Right atrium auricular region (tissue), 2 donors: ENCODE measurements at places on chromosomes 3 and 15. TPM values are rescaled to one million over a fixed set of nuclear protein-coding genes. Genes with fewer than 3 reads are reported as not detected.
A peak's percentile ranks its signal among the peaks of the same experiment; 100 is the strongest.

DNA sequence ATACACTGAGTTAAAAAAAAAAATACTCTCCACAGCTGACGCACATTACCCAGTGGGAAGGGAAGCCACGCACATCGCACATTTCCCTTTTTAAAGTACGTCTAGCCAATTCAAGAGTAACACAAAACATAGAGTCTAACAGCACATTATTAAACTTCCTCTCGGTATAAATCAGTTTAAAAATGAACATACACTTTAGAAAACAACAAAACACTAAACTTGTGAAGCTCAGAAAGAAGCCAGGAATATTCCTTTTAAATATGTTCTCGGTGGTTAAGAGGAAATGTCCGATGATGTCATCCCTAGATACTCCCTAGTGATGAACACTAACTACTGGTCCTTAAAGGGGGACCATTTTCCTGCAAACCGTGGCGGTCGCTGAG is 721 bp downstream of the MYEF2 start:
- no peak for DNase-seq

- no peak for DNase-seq
Observed at GRCh38 chr3:52272831-52273230, 5.6 kb downstream of the WDR82 start.

- no peak for DNase-seq
Observed at GRCh38 chr3:152301745-152302181, 33.0 kb downstream of the MBNL1 start.

GRCh38 chr15:31482122-31482922 is 155.7 kb downstream of the KLF13 start:
- no peak for DNase-seq

DNA sequence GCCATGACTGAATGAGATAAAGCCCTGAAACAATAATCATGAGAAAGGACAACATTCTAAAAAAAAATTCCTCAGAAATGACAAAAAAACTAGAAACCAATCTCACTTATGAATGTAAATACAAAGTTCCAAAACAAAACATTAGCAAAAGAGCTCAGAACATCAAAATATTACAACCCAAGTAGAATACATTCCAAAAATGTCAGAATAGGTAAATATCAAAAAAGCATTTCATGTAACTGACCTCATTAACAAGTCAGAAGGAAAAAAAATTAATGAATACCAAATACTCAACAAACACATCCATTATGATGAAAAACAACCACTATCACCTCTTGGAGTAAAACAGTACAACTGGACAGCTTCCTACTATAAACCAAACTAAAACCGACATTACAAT is 93.1 kb downstream of the DLG1 start:
- no peak for DNase-seq

GRCh38 chr3:37198996-37199395 is 24.6 kb upstream of the LRRFIP2 start:
- DNase-seq: no peak

GRCh38 chr3:126341755-126342150 is 15.5 kb downstream of the KLF15 start:
- peak; percentile 42 for DNase-seq

DNA sequence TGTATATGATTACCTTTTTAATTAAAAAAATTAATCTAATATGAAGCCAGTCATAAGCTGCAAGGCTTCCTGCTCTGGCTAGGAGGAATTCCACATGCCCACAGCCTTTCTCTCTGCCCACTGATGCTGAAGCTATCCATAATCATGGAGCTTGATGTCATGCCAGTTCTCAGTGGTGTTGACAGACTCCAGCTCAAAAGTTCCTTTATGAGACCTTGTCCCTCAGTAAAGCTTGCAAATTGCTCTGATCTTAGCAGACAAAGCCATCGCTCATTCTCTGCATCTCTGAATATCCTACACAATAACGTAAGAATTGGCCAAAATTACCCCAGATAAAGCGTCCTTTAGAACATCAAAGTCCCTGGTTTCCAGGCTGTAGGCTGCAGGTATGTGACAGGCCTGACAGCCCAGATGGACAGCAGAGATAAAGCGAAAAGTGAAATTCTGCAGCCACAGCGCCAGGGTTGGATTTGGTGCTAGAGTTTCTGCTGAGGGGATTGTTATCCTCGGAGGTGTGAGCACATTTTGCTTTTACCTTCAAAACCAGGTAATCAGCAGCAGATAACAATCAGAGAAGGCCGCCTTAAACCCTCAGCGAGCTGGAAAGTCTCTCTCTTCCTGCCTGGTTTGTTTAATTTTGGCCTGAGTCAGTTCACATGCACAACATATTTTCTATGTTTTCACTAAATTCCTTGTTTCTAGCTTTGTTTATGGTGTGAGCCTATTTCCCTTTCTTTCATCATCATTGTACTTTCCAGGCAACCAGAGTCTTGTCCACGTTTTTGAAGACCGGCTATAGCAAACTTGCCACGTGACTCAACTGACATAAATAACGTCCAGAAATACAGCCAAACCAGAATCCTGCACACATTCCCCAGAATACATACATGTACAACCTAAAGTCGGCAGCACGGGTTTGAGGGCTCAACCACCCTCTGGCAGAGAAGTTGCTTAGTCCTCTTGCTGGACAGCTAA is 36.6 kb upstream of the ALDH1A3 start:
- no peak for DNase-seq

GRCh38 chr15:88032787-88033186 is 223.8 kb downstream of the NTRK3 start:
- no peak for DNase-seq

DNA sequence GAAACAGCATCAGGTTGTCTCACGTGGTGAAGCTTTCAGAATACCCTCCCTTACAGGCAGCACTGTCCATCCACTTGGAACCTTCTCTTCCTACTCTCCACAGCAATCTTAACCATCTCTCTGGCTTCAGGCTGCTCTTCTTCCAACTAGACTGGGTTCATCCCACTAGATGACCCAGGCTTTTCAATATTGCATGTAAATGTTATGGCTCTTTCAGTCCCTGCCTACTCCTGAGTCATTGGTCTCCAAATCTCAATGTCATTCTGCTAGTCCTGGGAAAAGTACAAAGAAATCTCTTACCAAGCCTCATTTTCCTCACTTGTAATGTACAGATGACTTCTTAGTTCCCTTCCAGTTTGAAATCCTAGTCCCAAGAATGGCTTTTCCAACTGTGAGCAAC is 109.7 kb upstream of the CTNNB1 start:
- no peak for DNase-seq

DNA sequence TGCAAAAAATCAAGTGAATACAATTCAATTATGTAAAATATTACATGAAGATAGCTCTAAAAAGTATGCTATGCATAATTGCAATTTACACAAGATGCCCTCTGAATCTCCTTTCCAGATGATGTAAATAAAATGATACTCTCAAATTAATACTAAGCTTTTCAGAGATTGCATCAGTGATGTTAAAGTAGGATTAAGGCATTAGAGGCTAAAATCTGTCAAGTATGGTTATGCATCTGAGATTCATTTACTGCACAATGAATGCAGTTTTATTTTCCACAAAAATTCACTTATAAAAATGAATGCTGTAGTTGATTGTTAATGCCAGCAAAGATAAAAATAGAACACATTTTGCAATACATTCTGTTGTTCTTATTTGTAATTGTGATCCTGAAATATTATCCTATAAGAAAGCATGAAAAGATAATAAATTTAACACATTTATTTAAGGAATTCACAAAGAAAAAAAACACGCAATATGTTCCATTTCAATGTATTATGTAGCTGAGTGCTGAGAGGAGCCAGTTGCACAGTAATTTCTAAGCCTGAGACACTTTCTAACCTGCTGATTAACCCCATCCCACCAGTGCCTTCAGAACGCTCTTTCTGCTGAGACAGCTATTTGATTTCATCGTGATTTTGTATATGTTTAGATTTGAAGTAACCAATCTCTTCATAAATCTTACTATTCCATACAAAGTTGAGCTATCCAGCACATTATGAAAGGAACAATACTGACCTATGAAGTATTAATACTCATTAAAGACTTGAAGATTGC is 224.4 kb downstream of the CADM2 start:
- DNase-seq: no peak

- no peak for DNase-seq
Observed at GRCh38 chr3:63387568-63387967, 109.5 kb downstream of the SYNPR start.

GRCh38 chr3:115713284-115713683 is 90.0 kb downstream of the GAP43 start:
- no peak for DNase-seq

DNA sequence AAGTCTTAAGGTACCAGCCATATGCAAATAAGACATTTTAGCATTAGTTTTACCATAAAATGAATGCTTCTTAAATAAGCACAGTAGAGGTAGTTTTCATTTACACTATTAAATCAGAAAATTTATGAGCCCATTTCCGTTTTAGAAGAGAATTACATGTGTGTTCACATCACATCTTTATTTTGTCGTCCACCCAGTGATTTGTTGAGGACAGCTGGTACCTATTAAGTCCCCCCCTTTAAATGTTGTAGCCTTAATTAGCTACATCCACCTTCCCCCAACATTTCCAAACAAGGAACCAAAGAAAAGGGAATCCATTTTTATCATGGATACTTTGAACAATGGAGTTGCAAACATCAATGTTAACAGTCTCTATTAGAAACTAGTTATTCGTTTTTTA is 6.8 kb downstream of the IL17RD start:
- no peak for DNase-seq

DNA sequence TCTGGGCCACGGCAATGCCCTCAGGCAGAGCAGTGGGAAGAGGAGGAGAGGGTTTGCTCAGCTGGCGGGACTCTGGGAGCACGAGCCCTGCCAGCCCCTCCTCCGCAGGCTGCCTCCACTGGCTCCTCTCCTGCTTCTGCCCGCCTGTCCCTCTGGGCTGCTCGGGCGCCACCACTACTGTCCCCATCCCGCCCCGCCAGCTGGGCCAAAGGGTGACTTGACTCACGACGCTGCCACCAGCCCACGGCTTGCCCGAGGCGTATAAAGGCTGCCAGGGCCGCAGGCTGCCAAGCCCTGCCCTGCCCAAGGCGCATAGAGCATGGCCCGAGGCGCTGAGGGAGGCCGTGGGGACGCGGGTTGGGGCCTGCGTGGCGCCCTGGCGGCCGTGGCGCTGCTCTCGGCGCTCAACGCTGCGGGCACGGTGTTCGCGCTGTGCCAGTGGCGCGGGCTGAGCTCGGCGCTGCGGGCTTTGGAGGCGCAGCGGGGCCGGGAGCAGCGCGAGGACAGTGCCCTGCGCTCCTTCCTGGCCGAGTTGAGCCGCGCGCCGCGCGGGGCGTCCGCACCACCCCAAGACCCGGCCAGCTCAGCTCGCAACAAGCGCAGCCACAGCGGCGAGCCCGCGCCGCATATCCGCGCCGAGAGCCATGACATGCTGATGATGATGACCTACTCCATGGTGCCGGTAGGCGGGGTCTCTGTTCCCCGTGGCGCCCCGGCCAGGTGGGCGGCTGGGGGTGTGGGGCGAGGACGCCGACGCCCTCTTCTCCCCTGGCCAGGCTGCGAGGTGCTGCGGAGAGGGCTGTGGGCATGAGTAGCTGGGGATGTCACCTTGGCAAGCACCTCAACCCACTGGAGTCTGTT is at the start of gene GLDN:
GLDN (plus strand) TSS at position 290 of the 861 bp plus-strand sequence; CDS start at position 320, 30 bp downstream.
- DNase-seq: no peak

DNA sequence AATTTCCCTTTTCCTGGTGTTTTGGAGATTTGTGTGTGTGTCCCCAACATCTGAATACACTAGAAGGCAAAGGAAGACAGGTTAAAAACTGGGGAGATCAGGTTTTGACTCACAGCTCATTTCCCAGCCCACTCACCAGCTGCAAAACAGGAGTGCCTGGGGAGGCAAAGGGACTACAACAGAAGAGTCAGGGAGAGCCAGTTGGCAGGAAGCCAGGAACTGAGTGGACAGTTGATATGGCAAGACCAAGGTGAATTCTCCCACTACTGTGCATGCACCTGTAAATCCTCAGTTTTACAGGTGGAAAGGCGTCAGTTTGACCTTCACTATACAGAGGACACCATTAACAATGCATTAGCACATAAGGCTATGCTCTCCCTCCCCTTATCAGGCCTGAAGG is 901.5 kb upstream of the SEMA6D start:
- no peak for DNase-seq

- DNase-seq: peak; percentile 54
Observed at GRCh38 chr15:25177955-25178801, 223.4 kb downstream of the SNRPN start.

DNA sequence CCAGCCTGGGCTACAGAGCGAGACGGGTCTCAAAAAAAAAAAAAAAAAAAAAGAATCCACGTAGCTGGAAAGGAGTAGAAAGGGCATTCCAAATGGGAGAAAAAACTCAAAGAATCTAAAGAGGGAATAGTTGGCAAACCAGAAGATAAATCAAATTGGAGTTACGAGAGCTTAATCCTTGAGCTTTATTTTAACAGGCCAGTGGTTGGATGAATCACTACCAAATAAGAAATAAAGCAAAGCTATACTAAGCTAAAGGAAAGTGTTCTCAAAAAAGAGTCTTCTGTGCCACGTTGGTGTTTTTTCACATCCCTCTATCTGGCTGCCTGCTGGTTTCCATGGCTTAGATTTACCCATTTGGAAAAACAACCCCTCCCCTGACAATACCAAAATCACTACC is 14.0 kb downstream of the VGLL4 start:
- no peak for DNase-seq

DNA sequence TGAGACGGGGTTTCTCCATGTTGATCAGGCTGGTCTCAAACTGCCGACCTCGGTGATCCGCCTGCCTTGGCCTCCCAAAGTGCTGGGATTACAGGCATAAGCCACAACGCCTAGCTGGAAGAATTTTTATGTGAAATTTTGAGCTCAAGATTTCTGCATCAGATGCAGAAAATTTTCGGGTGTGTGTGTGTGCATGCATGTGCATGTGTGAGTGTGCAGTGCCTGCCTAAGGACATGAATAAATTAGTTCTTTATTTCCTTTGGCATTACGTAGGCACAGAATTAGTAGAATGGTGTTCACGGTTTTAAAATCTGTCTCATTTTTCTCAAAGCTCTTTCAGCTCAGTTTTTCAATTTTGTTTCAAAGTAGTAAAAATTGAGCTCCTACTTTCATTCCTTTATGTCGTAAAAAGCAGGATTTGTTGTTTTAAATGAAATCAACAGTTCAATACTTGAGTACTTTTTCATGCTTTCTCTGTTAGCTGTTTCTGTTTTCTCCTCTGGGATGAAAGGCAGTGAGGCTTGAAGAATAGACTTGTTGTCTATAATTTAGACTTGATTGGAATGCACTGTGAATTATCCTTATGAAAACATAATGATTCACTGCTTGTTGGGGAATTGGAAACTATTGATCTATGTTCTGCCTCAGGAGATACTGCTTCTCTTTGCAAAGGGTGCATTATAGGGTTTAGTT is 23.3 kb upstream of the RAB11A start:
- DNase-seq: no peak

CLRN1 gene
- not detected for total RNA-seq

PP2D1 gene
- total RNA-seq: not detected

CCR2 gene
- total RNA-seq: 0.33 TPM

SRPRB gene
- 24.8 TPM for total RNA-seq

DUOXA2 gene
- not detected for total RNA-seq

WDR93 gene
- total RNA-seq: 0.20 TPM

OIP5 gene
- 0.35 TPM for total RNA-seq

AP4E1 gene
- total RNA-seq: 11.7 TPM

POLQ gene
- 0.41 TPM for total RNA-seq

DTX3L gene
- total RNA-seq: 12.1 TPM

CLDN11 gene
- total RNA-seq: 15.8 TPM
